ENCODE measurements at places on chromosomes 16 and 17.

DNA sequence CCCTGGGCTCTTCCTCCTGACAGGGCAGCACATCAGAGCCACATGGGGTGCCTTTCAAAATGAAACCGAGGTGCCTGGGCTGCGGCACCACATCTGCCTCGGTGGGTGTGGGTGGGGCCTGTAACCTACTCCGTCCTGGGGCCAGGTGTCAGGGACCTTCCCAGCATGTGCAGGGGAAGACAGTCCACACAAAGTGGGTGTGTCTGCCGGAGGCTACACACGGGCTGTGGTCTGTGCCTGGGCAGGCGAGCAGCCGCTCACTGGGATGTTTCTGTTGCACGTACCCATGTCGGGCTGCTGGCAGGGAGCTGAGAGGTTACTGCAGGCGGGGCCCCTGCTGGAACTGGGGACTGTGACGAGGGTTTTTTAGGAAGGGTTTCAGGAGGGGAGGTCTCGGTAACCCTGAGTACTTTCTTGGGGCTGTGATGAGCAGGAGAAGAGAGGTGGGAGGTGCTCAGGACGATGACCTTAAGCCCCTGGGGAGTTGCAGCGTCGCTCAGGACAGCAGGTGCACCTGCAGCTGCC lies 351.2 kb downstream of the SEC14L1 start:
- DNase-seq: no peak

DNA sequence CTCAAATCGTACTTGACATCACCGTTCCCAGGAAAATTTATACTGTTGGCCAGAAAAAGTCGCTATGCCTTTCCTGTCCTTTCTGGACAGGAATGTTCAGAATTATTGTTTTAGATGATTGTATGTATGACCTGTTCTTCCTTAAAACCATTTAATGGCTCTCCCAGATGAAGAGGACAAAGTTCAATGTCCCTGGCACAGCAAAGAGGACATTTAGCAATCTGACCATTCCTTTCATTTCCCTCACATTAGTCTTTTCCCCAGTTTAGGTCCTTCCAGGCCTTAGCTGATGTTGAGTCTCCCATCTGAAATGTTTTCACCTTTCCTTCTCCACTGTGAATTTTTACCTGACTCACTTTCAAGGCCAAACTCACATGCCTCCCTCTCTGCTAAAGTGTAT lies 938.9 kb downstream of the CDH11 start:
- DNase-seq: no peak

DNA sequence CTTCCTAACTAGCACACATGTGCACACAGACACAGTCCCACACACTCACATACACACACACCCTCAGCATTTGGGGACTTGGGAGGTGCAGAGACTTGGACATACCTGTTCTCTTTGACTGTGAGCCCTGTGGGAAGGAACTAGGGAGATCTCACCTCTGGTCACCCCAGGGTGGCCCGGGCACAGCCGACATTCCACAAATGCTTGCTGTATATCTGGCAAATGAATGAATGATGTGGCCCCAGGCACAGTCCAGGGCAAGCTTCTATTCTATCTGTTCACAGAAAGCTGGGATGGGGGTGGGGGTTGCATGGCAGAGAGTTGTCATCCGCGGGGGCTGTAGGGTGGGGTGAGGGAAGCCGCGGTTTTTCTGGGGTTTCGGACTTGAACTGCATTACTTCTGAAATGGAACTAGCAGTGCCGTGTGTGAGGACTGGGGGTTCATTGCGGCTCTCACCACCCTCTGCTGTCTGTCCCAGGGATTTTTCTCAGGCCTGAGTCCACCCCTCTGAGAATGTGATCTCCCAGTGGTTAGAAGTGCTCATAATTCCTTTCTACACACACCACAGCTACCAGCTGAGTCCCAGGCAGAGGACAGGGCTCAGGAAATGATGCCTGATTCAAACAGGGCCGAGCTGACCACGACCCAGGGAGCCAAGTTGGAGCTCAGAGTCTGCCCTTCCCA lies 3.3 kb upstream of the RIPOR1 start:
- DNase-seq: no peak

DNA sequence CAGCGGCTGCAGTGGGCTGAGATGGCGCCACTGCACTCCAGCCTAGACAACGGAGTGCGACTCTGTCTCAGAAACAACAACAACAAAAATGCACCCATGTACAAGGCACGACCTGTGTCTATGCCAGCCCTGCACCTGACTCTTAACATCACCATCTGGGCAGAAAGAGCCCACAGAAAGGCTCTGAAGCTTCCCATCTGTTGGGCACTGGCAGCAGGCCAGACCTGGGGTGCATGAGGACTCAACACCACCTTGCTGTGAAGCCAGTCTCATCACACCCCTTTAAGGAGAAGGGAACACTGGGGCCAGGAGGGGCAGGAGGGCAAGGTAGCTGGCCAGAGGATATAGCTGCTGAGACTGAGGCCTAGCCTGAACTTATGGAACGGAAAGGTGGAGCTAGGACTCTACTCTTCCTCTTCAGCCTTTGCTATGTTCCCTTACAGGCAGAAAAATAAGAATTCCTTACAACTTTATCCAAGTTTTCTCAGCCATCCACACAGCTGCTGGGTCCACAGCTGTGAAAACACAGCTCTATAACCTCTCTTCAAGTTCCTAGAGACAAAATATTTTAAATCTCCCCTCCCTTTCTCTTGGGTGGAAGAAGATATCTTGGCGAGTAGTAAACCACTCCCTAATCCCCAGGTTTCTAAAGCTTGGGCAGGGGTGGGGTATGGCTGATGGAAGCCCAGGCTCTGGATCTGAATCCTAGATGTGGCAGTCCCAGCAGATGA lies 2.8 kb downstream of the ELOB start:
- DNase-seq: no peak

- DNase-seq: no peak
Measured at GRCh38 chr16:20660325-20660724, 37.2 kb downstream of the ACSM1 start.

GRCh38 chr16:85176541-85177447 lies 64.5 kb upstream of the CIBAR2 start:
- no peak for DNase-seq

GRCh38 chr16:2717383-2718263 lies 2.4 kb downstream of the PRSS27 start:
- no peak for DNase-seq

GRCh38 chr17:33385133-33385532 lies 92.0 kb upstream of the ASIC2 start:
- DNase-seq: no peak

DNA sequence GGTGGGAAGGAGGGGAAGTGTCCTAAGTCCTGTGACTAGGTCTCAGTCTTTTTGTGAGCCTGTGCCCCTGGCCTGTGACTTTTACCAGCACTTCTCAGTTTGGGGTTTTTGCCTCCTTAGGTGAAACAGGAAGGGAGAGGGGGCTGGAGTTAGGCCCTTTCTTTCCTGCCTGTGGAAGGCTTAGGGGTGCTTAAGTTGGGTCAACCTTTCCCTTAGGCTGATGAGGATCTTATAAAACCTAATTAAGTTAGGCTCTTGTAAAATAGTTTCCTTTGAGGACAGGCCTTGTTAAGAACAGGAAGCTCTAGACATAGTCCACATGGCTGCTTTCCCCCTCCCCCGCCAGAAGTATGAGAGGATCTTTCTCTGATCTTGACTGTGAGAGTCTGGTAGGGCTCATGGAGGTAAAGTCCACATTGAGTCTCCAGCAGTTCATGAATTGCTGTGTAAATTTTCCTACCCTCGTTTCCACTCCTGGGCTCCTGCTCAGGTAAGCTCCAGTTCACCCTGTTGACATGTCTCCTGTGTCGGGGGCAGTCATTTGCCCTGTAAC lies 17.0 kb upstream of the DNASE1 start:
- no peak for DNase-seq

GRCh38 chr17:28612936-28613872 lies 781 bp downstream of the RSKR start:
- peak; percentile 58 for DNase-seq

DNA sequence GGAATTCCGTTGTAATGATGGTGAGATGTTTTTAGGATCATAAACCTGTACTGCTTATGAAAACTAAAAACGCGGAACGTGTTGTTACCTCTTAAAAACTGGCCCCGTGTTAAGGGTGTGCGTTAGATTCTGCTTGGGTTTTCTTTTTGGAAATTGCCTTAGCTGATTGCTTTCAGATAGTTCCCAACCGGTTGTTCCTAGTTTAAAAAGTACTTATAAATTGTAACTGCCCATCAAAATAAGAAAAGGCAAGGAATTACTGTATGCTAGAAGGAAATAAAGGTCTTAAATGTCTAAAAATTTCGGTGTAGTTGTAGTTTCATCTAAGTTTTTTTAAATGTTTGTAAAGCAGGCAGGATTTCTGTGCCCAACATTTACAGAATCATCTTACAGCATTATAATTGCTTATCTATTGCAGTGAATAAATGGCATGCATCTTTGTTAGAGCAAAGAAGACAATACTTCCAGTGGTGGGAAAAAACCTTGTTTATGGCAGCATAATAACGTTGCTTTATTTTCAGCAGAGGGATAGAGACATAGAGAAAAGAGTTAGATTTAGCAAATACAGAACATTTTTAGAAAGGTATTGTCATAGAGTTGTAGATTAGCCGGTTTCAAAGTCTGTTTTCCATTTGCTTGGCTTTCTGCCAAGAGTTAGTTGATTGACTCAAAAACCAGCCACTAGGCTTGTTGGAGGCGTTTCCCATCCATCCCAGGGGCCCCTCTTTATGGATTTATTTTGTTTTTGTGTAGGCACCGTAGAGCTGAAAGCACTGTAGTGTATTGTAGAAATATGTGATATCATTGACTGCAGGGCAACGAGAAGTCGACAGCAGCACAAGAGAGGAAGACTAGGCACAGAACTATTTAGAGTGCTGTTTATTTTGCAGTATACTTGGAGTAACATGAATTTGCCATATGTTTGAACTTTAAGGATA lies 1.7 kb downstream of the PPM1D start:
- DNase-seq: peak; percentile 85

- DNase-seq: no peak
Measured at GRCh38 chr16:10920726-10921427, 21.4 kb downstream of the DEXI start.

- no peak for DNase-seq
Measured at GRCh38 chr17:21282231-21282630, 2.3 kb upstream of the MAP2K3 start.

DNA sequence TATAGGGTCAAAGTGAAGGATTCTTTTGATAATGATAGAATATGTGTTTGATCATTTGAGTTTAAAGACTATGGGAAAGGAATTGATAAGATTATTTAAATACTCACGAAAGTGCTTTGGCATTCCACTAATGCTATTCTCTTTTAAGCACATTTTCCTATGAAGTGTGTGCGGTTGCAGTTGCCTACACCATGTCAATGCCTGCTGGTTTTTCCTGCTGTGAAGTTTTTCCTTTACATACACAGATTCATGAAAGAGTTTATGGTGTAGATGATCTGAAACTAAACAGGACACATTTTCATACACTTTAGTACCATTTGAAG lies 78.7 kb downstream of the VMP1 start:
- DNase-seq: no peak

DNA sequence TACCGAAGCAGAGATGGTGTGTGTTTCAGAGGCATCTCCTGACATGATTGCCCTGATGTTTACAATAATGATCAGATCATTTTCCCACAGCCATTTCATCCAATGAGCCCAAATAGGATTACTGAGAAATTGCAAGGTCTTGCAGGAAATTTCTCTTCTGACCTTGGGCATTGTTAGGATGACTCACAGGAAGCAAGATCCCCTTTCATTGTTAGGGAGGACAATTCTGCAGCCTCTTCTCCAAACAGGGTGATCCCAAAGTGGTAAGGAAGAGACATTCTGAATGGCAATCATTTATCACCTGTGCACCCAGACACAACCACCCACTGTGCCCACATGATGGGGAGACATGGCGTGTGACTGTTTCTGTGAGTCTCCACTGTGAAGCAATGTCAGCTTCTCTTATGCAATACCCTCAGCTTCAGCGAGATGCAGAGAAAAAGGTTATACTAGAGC lies 306.7 kb upstream of the XYLT1 start:
- DNase-seq: no peak

Measured in erythroblast (primary cell).